ENCODE measurements at places on chromosomes 1 and 21. TPM values are rescaled to one million over a fixed set of nuclear protein-coding genes. Genes with fewer than 3 reads are reported as not detected.

DNA sequence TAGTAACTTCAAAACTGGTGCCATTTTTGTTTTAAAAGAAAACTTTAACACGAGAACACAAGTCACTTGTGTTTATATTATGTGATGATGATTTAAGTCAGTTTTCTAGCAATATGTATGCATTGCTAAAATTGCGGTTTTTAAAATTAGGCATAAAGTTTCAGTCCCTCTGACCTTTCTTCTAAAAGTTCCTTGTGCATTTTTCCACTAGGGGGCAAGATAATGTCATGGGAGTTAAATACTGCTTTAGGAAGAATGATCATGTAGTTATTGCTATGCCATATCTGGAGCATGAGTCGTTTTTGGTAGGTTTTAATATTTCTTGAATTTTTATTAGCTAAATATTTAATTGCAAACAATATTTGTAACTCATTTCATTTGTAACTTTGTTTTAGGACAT lies 10.7 kb downstream of the CDC7 start:
- H3K4me3 ChIP-seq, result no peak overlapping the region
- no peaks in the 10 kb centered on the region for H3K4me1 ChIP-seq
- H3K36me3 ChIP-seq, result peaks cover 41% of the 10 kb centered on the region
- no peaks in the 10 kb centered on the region for H3K27me3 ChIP-seq
- H3K27ac ChIP-seq, result no peak overlapping the region

- DNase-seq, result no peak
- no peak overlapping the region for H3K27ac ChIP-seq
- peaks cover 5% of the 10 kb centered on the region for H3K4me1 ChIP-seq
- H3K27me3 ChIP-seq, result no peaks in the 10 kb centered on the region
Observed at GRCh38 chr1:46568461-46568891, 17.0 kb upstream of the KNCN start.

DNA sequence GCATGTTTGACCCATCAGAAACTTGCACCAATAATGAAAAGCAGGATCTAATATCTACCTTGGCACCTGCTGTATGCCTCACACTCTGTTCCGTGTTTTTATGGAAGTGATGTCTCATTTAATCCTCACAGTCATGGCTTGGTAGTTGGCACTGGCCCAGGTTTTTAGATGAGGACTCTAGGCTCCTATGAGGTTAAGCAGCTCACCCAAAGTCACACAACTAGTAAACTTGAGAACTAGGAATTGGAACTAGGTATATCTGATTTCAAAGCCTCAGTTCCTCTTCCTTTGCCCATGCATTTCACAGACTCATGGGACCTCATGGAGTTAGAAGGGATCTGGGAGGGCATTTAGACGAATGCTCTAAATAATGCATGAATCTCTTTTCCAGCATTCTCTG lies 21.3 kb upstream of the TARBP1 start:
- DNase-seq, result peak; percentile 54
- no peaks in the 10 kb centered on the region for H3K36me3 ChIP-seq
- no peaks in the 10 kb centered on the region for H3K27me3 ChIP-seq
- H3K4me1 ChIP-seq, result peaks cover 38% of the 10 kb centered on the region
- peak overlapping the region; percentile 88 for H3K27ac ChIP-seq

DNA sequence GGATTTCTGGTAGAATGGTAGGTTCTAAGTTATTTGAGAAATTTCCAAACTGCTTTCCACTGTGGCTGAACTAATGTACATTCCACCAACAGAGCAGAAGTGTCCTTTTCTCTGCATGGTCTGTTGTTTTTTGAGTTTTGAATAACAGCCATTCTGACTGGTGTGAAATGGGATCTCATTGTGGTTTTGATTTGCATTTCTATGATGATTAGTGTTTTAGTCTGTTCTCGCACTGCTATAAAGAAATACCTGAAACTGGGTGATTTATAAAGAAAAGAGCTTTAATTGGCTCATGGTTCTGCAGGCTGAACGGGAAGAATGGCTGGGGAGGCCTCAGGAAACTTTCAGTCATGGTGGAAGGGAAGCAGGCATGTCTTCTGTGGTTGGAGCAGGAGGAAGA lies 80.3 kb downstream of the SDCCAG8 start:
- peaks cover 5% of the 10 kb centered on the region for H3K36me3 ChIP-seq
- peaks cover 7% of the 10 kb centered on the region for H3K4me1 ChIP-seq
- no peak overlapping the region for H3K4me3 ChIP-seq

Gene MAP1LC3C
- total RNA-seq, result not detected

- H3K27me3 ChIP-seq, result no peaks in the 10 kb centered on the region
- peaks cover 2% of the 10 kb centered on the region for H3K4me1 ChIP-seq
- no peak for DNase-seq
- no peak overlapping the region for H3K4me3 ChIP-seq
Observed at GRCh38 chr21:43854773-43855633, 10.0 kb upstream of the AGPAT3 start.

DNA sequence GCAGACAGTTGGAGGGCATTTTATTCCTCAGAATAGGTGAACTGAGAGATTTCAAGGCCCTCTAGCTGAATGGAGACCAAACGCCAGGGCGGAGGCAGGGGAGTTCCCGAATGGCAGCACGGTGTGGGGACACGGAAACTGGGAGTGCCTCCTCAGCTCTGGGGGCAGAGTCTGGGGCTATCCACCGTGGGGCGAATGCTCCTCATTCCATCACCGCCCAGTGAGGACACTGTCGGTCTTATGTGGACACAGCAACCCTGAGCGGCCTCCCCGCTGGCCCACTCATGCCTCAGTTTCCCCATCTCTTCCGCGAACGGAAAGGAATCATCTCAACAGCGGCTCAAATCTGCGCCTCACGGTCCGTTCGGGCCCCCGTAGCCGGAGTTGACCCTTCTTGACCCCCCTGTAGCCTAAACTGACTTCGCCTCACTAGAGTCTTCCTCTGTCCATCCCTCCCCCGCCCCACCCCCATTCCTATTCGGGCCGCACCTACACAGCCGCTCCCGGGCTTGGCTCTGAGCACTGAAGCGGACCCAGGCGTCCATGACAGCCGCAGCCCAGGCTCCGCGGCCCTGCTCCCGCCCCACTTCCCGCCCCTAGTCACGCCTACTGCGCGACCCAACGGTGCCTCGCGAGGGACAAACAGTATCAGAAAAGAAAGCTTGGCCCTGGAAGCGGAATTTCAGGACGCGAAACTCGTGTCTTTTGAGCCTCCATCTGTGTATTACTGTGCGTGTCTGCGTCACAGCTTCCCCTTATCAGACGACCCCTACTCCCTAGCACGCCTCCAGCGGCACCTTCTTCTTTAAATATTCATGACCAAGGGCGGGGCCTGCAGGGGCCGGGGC lies at the start of gene PEX11B:
TSS of gene PEX11B (minus strand) at position 574 of the 848 bp plus-strand sequence. CDS start at position 545, 29 bp downstream.
- H3K4me1 ChIP-seq, result peaks cover 24% of the 10 kb centered on the region
- peak; percentile 86 for DNase-seq
- H3K27me3 ChIP-seq, result no peaks in the 10 kb centered on the region

DNA sequence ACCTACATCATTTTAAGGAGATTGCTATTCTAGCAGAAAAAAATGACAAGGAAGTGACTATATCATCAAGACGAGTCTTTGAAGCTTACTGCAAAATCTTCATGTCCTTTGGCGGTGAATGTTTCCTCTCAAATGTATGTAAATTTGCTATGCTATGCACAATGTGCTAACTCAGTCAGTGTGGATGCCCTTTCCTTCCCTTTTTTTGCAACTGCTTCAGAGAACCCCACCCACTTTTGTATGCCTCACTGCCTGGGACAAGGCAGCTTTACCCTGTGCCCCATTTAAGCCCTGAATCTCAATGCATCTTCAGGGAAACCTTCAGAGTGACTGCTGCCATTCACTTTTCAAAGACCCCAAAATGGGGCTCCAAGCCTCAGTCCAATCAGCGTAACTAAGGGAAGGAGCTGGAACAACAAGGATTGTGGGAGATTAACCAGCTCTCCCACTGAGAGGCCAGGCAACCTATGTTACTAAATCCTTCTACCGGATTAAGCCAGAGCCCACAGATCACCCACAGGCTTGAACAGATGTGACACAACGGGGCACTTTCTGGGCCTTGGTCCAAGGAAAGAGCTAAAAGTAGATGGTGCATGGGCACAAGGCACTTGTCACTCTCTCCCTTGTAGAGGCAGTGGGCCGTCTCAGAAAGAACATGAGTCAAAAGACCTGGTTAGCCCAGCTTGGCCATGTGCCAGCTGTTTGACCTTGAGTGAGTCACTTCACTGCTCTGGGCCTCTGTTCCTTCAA lies 154.4 kb downstream of the PLPP3 start:
- H3K27me3 ChIP-seq, result no peaks in the 10 kb centered on the region
- H3K4me1 ChIP-seq, result peaks cover 9% of the 10 kb centered on the region
- no peak overlapping the region for H3K27ac ChIP-seq
- no peaks in the 10 kb centered on the region for H3K36me3 ChIP-seq
- peak; percentile 74 for DNase-seq
- H3K4me3 ChIP-seq, result no peak overlapping the region
